ENCODE measurements at places on chromosomes 2 and 18.

DNA sequence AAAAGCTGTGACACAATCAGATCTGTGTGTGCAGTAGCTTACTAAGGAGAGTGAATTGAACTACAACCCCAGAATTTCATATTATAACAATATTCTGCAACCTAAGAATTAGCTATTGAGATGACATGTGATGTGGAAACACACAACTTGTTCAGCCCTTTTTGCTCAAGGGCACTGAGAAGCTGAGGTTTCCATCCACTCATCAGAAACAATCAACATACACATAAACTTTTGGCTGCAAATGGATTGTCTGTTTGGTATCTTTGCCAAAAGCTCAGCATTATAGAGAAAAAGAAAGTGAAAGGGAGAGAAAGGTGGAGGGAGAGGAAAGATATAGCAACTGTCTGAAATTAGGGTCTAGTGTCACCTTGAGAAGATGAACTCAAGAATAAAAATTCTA, 117.2 kb upstream of the KLF7 start:
- no peak for DNase-seq

DNA sequence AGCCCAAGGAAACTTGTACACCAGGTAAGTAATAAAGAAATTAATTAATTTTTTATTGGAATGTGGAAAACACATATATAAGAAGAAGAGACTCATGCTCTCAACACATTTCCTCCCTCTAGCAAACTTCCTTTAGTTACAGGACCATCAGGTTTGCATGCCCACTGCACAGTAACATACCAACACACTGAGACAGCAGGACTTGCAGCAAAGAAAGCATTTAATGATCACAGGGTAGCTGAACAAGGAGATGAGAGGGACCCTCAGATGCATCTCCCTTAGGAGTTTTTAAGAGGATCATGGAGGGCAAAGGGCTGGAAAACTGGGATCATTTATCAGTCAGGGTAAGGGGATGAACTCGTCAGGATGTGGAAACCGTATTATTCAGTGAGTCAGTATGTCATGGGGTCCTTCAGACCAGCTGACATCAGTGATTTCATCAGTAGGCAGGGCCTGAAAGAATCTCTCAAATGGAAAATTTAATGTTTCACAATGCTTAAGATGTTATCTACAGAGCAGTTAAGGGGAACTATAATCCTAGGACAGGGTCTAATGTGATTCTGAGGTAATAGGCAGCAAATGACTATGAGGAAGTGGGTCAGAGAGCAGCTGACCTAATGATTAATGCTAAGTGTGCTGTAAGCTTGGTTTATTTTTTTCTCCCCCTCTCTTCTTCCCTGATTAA, 193.8 kb upstream of the RND3 start:
- no peak for DNase-seq

DNA sequence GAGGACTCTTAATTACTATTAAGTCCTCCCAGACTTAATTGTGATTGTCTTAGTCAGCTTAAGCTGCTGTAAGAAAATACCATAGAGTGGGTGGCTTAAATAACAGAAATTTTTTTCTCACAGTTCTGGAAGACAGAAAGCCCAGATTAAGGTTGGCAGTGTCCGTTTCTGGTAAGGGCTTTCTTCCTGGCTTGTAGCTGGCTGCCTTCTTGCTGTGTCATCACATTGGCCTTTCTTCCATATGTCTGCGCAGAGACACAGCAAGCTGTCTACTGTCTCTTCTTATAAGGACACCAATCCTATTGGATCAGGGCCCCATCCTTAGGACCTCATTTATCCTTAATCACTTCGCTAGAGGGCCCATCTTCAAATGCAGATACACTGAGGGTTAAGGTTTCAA, 38.5 kb downstream of the ASXL3 start:
- DNase-seq: peak; percentile 3

DNA sequence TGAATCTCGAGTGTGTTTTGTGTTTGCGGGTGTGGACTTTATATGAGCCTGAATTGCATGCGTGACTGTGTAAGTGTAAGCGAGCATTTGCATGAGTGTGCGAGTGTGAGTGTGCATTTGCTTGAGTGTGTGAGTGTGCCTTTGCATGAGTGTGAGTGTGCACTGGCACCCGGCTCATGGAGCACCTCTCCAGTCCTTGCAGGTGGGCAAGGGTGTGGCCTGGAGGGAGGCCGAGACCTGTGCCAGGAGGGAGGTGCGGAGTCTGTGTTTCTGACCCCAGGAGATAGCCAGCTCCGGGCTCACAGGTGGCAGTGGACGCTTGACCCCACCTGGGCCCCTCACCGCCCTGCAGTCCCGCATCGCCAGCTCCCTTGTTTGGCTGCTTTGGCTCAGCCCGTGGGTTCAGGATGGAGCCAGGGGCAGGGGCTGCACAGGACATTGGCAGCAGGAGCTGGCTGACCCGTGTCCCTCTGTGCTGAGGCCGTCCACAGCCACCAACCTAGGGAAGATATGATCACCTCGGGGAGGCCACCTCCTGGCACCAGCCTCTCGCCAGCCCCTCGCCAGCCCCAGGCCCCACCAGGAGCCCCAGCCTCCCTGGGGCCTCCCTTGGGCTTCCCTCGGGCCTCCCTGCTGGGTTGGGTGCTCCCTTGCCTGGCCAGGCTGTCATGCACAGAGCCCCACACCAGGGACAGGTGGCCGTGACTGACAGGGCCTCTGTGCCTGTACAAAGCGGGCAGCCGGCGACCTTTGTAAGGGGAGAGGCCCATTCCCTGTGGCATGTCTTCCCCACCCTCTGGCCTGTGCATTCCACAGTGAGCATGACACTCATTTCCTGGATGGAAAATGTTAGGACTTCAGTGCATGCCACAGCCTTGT, 81.6 kb downstream of the PTGR3 start:
- DNase-seq: no peak

- peak; percentile 51 for DNase-seq
Measured at GRCh38 chr2:20465716-20466394, 19.0 kb downstream of the RHOB start.

GRCh38 chr2:45918463-45919159, 267.1 kb downstream of the PRKCE start:
- DNase-seq: no peak

GRCh38 chr2:200466425-200467418, 43.1 kb downstream of the KCTD18 start:
- no peak for DNase-seq

GRCh38 chr2:56768973-56769372, 585.2 kb downstream of the CCDC85A start:
- DNase-seq: no peak

GRCh38 chr18:32891797-32892196, 119.0 kb upstream of the KLHL14 start:
- no peak for DNase-seq

DNA sequence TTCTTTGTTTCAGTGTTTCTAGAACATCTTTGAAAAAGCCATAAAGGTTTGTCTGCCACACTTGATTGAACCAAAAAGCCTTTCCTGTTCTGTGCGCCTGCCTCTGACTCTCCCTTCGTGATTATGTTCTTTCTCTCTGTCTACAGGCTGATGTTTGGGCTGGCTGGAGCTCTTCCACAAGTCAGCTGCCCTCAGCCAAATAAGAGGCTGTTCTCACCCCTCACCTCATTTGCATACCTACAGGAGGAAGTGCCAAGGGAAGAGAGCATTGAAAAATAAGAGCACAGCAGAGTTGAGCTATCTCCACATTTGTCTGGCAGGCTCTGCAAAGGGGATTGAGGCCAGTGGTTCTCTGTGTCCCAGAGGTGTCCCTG, 15.8 kb downstream of the INPP5D start:
- peak; percentile 32 for DNase-seq

DNA sequence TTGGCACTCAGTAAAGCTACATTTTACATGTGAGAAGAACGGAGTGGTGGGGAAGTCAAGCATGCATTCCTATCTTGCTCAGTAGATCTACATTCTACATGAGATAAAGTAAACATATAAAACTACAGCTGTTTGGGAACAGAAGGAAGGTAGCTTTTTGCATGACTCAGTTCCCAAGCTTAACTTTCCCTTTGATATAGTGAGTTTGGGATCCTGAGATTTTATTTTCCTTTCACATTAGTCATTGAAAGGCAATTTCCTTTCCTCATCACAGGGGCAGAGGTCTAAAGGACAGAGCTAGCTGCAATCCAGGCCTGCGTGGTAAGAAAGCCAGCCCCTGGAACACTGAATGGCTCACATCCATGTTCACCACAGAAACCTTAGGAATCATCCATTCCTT, 257.2 kb downstream of the SRBD1 start:
- DNase-seq: no peak

GRCh38 chr2:185433824-185434223, 304.8 kb upstream of the FSIP2 start:
- DNase-seq: no peak

GRCh38 chr2:1811258-1811970, 67.1 kb upstream of the PXDN start:
- no peak for DNase-seq

DNA sequence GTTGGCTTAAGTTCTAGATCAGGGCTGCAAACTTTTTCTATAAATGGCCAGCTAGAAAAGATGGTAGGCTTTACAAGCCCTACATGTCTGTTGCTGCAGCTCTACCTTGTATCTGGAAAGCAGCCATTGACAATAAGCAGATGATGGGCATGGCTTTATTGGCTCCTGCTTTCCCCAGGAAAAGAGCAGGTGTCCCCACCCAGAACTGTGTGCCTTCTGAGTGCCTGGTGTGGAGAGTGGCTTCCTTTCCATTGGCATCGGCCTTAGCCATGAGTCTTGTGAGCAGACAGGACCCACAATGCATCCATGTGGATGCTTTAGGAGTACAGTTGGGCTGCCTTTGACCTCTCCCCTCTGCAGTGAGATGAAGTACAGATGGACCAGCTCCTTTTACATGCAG, 120.2 kb downstream of the CD8B2 start:
- no peak for DNase-seq

DNA sequence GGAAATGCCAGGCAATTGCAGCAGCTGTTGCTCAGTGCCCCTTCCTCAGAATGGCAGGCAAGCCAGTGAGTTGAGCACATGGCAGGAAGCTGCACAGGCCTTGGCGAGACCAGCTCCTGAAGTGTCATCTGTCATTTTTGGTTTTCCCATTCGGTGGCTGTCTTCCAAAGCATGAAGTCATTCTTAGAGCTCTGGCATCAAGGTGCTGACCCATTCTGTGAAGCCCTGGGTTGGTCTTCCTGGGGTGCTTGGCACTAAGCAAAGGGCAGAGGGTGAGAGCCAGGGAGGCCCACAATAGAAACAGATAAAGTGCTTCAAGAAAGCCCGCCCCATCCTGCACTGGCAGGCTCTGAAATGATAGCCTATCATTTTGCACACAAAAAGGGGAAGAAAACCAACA, 150.5 kb downstream of the VAPA start:
- DNase-seq: no peak

- peak; percentile 38 for DNase-seq
Measured at GRCh38 chr2:105919826-105920225, 175.1 kb downstream of the NCK2 start.

DNA sequence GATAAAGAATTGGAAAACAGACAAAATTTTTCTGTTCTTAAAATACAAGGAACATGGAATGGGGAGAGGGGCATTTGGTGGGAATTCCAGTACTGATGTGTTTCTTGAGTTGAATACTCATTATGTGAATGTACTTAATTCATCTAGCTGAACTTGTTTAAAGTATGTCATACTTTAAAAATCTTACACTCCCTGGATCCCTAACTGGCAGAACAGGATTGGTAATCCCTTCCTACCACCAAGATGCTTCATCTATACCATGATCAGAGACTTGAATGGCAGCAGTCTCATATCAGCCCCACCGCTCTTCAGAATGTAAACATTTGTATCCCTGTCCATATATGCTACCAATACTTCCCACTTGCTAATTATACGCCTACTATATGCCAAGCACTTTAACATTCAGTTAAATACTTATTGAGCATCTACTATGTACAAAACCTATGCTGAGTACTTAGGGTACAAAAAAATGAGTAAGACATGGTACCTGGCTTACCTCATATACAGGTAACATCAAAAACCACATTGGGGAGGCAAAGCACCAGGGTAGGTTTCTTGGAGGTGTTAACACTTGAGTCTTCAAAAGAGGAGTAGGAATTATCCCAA, 5.3 kb downstream of the MEMO1 start:
- DNase-seq: no peak

GRCh38 chr2:158529379-158530259, 72.9 kb downstream of the PKP4 start:
- no peak for DNase-seq

DNA sequence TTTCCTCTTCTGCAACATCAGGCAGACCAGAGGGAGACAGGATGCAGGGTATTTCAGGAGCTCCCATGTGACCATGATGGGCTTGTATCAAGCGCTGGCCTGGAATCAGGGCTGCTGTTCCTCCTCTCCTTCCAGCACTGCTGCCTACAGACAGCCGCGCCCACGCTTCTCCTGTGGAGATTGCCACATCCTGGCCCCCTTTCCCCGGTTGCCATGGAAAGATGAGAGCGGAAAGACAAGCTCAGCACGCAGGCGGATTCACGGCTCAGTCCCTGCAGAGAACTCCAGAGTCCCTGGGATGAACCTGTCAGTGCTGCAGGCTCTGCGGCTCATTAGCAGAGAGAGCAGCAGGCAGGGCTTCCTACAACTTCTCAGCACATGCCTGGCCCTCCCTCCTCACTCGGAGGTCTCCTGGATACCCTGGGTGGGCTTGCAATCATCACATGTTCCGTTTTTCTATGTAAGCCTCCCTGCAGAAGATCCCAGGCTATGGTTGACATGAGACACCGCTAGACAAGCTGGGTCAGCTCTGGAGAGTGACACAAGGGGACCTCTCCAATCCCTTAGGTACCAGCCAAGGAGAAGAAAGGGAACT, 497.8 kb upstream of the MYT1L start:
- DNase-seq: no peak

GRCh38 chr18:1392865-1393734, 488.4 kb downstream of the ADCYAP1 start:
- DNase-seq: no peak

- no peak for DNase-seq
Measured at GRCh38 chr2:105607920-105608504, 136.7 kb upstream of the NCK2 start.
